ENCODE measurements at places on chromosomes 7 and 10.

GRCh38 chr10:133335246-133336117, 1.2 kb downstream of the CALY start:
- no peak for DNase-seq

GRCh38 chr10:117946525-117947070, 100.1 kb downstream of the RAB11FIP2 start:
- no peak for DNase-seq

DNA sequence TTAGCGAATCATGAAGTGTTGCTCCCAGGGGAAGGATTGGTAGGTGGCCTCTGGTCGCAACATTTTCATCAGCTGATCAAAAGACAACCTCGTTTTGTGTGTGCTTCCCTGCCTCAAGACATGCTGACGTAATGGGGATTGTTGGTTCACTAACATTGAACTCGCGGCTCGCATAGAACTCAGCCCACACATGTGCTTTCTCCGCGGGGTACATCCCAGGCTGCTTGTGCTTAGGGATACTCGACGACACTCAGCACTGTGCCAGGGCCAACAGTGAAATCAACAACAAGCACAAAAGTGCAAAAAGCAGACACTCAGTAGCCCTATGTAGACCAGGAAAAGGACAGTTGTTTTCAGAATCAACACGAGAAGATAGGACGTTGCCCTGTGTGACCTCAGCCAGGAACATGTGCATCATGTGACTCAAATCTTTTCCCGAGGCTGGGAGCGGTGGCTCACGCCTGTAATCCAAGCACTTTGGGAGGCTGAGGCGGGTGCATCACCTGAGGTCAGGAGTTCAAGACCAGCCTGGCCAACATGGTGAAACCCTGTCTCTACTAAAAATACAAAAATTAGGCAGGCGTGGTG, 20.8 kb downstream of the WIPI2 start:
- DNase-seq: no peak

GRCh38 chr10:92068900-92069299, 145.3 kb downstream of the BTAF1 start:
- no peak for DNase-seq

DNA sequence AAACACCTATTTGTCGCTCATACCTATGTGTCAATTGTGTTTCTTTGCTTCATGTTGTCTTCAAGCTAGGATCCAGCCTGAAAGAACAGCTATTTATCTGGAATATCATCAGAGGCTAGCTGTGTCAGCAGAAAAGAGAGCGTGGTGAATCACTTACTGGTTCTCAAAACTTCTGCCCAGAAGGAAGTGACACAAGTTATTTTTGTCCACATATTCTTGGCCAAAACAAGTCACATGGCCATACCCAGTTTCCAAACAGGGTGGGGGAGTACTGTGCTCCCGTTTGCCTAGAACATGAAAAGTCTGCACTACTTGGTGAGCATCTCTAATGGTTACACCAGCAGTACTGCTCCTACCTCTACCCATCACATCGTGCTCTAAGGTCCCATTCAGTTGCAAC, 160.9 kb upstream of the CSTF2T start:
- DNase-seq: peak; percentile 32

DNA sequence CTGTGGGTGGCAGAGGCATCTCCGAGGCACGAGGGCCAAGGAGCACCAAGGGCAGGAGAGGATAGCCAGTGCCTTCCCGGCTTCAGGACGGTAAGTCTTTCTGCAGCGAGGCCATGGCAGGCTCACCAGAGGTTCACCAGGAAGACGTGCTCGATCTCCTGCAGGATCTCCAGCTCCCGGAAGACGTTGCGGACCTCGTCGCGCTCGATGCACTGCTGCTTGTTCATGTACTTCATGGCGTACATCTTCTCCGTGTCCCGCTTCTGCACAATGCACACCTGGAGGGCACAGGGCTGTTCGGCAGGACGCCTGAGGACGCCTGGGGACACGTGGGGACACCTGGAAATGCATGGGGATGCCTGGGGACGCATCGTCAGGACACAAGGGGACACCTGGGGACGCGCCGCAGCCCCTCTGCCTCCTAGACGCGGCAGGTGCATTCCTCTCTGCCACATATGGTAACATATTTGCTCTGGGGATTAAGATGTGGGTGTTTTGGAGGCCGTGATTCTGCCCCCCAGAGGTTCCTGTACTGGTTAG, 41.2 kb downstream of the DPYSL4 start:
- DNase-seq: no peak
